SHP77 (cell line): ENCODE measurements at places on chromosomes 4 and X.

DNA sequence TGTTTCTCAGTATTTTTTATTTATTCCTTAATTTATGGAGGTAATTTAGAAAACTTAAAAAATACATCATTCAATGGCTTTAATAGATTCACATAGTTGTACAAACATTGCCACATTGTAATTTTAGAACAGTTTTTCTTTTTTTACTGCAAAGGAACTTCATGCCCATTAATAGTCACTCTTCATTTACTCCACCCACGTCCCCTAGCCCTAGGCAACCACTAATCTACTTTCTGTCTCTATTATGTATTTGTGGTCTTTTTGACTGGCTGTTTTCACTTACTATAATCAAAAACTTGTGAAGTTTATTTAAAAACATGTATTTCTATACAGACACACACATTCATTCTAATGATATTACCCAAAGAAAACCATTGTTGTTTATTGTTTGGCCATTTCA, 664.8 kb downstream of the GRID2 start:
- no peak for DNase-seq

DNA sequence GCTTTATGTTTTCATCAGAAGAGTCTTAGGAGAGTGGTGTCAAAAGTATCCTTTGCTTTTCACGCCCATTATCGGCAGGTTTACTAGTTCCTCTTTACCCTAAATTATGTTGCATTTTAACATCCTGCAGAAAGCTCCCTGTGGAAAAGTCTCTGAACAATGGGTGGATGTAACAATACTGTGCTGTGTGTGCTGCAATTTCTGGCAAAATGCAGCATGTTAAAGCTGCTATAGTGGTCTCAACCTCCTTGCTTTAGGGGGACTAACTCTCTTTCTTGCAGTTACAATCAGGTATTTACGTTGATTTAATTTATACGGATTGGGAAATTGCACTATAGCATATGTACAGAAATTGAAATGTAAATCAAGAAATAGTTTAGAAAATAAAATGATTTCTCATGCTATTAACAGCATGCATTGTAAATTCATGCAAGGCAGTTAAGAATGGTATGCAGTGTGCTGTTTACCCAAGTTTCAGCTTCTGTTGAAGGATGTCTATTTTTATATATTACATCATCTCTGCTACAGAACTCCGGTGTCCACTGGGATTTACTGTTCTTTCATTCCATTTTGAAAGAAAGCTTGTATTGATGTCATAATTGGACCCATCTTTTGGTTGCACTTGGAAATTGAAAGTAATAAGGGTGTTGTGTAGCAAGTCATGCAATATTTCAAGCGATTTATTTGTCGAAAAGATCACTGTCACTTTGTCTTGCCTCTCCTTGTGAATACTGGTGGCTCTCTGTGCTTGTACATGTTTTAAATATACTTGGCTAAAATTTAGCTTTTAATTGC, 145.7 kb downstream of the RAPGEF2 start:
- DNase-seq, result peak; percentile 63

DNA sequence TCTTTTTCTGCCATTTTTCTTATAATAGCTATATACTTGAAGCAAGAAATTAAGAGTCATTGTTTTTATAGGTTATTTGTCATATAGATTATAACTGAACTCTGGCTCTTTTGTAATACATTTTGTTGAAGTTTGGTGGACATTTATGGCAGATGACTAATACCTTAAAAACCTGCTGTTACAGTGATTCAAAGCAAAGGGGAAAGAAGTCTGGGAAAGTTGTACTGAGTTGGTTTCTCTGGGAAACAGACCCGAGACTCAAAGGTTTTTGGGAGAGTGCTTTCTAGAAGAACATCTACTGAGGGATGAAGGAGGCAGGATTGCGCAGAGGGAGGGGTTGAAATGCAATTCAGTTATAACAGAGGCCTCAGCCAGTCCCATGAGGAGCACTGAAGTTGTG, 35.9 kb downstream of the NAP1L5 start:
- no peak for DNase-seq

GRCh38 chr4:120088507-120088906, 21.9 kb upstream of the MAD2L1 start:
- no peak for DNase-seq

- DNase-seq, result no peak
These were observed 5.6 kb downstream of the PCDH10 start for GRCh38 chr4:133154725-133155124.

DNA sequence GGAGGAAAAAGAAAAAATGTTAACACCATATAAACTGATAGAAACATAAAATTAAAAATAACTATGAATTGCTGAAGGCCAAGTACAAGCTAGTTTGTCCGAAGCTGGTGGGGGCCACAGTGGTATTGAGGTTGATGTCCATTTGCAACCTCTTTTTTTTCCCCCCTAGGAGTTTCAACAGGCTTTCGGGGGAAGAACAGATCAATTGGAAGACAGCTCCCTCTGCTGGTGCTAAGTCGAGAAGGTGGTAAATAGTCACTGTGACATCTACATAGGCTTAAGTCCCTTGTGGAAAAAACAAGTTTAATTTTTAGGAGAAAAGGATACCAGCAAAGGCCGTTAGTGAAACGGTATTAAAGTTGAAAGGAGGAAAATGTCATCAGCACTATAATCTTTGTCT, 115.7 kb upstream of the ZXDA start:
- DNase-seq, result peak; percentile 33

GRCh38 chr4:2163311-2163821, 78.6 kb downstream of the HAUS3 start:
- no peak for DNase-seq

DNA sequence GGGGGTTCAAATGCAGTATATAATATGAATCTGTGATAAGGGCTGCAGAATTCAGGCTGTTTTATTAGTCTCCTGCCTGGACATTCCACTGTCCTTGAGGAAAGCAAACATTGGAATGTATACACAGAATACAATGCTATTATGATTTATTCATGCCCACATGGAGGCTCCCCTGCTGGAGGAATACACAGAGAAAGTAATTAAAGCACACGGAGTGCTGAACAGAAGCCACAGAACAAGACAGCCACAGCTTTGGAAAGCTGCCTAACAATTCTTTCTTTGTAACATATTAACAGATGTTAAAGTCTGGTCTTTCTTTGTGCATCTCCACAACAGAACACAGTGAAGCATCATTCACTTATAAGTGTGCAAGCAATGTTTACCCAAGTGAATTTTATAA, 155.8 kb downstream of the ARAP2 start:
- peak; percentile 2 for DNase-seq

GRCh38 chrX:1507511-1508463, 29.2 kb downstream of the P2RY8 start:
- DNase-seq, result no peak

- no peak for DNase-seq
These were observed 84.0 kb upstream of the BMP2K start for GRCh38 chr4:78691971-78692821.

GRCh38 chrX:98939456-98939855, 1470.6 kb downstream of the PCDH19 start:
- DNase-seq, result no peak

DNA sequence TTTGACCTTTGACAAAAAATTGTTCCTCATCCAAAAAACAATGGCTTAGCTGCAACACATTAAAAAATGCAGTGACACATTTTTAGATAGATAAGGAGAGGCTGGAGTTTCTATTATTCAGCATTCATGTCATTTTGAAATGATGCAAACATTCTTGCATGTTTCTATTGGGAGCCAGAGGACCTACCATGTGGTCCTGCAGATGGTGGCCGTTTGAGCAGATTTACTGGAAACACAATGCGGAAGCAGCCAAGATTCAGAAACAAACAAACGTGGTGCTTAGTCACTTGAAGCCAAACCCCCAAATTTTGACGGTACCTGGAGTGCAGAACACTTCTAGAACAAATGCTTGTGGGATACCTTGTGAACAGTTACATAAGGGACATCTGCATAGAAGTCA, 456.7 kb downstream of the PCDH18 start:
- DNase-seq, result no peak

DNA sequence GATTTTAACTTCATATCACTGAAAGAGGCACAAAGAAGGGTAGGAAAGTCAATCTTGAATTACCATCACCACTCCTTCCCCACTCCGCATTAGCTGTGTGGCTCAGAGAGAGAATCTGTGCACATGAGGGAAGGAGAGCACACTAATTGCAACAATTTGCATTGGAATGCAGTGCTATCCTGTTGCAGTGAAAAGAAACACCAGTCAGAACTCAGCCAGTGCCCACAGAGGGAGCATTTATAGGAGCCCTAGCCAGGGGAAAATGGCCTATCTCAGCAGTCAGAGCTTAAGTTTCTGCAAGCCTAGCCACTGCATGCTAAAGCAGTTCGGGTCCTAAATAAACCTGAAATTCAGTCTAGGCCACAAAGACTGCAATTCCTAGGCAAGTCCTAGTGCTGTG, 159.4 kb upstream of the AR start:
- DNase-seq, result no peak

DNA sequence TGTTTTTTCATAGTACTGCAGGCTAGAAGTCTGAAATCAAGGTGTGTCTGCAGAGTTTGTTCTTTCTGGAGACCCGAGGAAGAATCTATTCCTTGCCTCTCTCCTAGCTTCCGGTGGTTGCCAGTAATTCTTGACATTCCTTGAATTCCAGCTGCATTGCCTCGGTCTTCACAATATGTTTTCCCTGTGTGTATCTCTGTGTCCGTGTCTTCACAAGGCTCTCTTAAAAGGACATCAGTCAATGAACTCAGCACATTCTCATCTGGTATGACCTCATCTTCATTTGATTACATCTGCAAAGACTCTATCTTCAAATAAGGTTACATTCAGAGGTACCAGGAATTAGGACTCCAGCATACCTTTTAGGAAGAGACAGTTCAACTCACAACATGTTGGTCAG, 163.4 kb downstream of the BANK1 start:
- peak; percentile 31 for DNase-seq

GRCh38 chrX:116267511-116268040, 97.0 kb downstream of the AGTR2 start:
- no peak for DNase-seq

DNA sequence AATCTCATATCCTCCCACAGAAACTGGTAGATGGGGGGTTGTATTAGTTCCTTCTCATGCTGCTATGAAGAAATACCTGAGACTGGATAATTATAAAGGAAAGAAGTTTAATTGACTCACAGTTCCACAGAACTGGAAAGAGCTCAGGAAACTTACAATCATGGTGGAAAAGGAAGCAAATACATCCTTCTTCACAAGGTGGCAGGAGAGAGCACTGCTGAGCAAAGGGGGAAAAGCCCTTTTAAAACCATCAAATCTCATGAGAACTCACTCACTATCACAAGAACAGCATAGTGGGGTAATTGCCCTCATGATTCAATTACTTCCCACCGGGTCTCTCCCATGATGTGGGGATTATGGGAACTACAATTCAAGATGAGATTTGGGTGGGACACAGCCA, 250.5 kb upstream of the GPRIN3 start:
- DNase-seq, result no peak

DNA sequence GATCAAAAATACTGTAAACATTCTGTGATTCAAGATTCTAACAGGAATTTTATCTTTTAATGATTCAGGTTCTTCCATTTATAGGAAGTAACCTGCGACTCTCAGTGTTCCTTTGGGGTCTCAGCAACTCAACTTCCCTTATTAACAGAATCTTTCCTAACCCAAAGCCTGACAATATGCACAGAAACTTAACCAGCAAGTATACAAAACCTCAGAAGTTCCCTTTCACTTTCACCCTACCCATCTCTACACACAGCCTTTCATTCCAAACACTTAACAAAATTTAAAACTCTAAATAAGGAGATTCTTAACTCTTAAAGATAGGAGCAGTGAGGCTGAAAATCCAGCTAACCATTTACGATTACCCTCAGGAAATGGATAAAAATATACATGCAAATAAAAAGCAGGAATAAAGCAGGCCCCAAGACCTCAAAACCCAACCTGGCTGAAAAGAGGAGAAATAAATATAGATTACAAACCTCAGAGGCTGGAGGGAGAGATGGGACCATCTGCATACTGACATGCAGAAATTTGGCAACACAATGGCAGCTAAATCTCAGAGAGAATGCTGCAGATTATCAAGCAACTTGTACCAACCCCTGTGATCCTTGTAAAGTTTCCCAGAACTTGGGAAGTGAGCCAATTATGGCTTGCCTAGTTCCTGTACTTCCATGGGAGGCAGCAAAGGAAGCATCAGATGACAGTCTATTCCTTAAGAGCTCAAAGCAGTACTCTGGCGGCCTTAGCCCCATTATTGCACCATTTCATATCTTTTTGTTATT, 101.0 kb downstream of the ATP11C start:
- no peak for DNase-seq

DNA sequence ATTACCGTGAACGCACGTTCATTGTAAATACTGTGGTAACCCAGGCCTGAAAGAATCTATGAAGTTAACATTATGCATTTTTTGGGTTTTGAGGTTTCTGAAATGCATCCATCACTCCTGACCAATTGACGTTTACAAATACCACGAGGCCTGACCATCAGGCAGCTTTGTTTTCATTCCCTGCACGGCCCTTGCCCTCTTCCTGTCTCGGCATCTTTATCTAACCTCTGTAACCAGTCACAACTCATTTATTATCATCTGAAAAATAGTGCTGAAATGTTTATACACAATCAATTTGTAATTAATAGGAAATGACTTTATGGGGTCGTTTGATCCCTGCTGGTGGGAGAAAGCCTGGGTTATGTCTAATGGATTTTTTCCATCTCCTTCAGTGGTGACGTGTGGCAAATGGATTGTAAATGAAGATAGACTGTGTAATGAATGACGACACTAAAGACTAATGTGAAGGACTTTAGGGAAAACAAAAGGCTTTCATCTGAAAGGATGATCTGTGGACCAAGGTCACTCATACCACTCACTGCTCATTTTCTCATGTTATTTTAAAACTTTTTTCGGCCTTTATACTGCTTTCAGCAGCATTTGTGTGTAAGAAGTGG, 102.7 kb upstream of the SORBS2 start:
- DNase-seq, result no peak

GRCh38 chrX:25527156-25527555, 511.4 kb upstream of the ARX start:
- no peak for DNase-seq

- no peak for DNase-seq
These were observed 37.2 kb upstream of the PPP2R2C start for GRCh38 chr4:6509587-6509986.

DNA sequence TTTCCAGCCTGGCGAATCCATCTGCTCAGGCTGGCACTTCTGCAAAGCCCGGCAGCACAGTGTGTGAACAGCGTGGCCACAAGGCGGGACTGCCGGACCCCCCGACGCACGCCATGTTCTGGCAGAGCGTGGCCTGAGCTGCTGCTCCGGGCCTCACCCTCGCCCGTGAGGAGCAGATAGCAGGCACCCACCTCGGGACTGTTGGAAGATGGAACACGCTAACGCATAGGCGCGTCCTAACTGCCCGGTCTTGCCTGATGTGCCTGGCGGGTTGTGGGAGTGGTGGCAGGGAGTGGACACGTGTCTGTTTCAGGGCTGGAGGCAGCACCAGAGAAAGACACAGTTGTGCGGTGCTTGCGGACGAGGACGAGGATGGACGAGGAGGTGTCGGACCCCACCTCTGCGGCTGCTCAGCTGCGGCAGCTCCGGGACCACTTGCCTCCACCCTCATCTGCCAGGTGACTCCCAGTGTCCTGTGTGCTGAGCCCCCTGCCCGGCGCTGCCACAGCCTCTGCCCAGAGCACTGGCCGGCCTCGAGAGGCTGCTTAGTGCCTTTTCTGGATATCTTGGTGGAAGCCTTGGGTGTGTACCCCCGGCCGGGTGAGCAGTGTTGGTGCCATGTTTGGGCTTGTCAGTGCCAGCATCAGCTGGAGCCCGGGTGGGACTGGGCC, 28.2 kb downstream of the UVSSA start:
- no peak for DNase-seq
